ENCODE measurements at places on chromosomes 3 and 15.

- no peak for DNase-seq
Observed at GRCh38 chr15:81002009-81002330, 1.2 kb downstream of the TLNRD1 start.

DNA sequence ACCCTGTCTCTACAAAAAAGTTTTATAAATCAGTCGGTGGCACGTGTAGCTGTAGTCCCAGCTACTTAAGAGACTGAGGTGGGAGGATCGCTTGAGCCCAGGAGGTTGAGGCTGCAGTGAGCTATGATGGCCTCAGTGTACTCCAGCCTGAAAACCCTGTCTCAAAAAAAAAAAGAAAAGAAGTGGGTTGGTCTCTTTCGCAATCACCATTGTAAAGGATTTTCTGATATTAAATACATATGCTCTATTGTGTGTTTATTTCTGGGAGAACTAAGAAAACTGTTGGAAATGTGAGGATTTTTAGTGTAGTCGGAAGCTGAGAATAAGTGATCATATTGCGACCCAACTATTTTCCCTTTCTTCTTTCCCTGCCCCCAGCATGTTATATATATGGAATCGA, 7.5 kb downstream of the ZNF710 start:
- DNase-seq, result no peak

- no peak for DNase-seq
Observed at GRCh38 chr15:91950631-91951329, 97.3 kb downstream of the SLCO3A1 start.

DNA sequence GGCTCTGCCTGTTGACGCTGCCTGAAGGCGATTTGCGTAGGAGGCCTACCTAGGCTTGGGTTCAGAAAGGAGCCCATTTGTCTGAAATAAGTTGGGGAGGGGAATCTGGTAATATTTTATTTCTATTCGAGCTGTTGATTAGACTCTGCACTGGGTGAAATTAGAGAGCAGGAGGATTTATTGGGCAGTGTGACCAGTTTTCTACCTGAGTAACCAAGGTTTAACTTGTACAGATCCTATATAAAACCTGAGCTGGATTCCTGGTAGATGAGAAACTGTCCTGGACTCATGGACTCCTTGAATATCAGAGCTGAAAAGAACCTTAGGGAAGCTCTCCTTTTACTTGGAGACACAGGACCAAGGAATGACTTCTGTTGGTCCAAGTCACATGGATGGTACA, 19.6 kb upstream of the GPR156 start:
- no peak for DNase-seq

All from CD4-positive, alpha-beta T cell treated with Interferon gamma for 1 hour (primary cell).